ENCODE measurements at places on chromosomes 11 and 22.

GRCh38 chr11:39462506-39462905 is 1996.9 kb downstream of the LRRC4C start:
- DNase-seq = no peak

GRCh38 chr11:123061403-123062157 is at the start of gene HSPA8:
Gene HSPA8, minus strand, starts transcription at chr11:123062136. Its CDS starts 812 bp downstream, at chr11:123061324.
- peak; percentile 85 for DNase-seq

DNA sequence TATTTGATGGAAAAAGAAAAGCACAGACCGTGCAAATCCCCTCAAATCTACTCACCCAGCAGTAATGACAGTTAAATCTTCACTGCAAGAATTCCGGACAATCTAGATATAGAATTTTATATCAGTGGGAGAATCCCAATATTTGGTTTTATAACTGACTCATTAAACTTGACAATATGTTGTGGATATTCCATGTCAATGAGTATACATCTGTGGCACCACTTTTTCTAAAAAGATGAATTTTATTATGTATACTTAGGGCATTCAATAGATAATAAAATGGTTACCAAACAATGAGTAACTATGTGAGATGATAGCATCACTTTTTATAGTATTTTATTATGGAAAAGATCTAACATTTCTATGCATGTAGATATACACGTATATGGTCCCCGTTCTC is 79.9 kb downstream of the OSBP2 start:
- DNase-seq = no peak

DNA sequence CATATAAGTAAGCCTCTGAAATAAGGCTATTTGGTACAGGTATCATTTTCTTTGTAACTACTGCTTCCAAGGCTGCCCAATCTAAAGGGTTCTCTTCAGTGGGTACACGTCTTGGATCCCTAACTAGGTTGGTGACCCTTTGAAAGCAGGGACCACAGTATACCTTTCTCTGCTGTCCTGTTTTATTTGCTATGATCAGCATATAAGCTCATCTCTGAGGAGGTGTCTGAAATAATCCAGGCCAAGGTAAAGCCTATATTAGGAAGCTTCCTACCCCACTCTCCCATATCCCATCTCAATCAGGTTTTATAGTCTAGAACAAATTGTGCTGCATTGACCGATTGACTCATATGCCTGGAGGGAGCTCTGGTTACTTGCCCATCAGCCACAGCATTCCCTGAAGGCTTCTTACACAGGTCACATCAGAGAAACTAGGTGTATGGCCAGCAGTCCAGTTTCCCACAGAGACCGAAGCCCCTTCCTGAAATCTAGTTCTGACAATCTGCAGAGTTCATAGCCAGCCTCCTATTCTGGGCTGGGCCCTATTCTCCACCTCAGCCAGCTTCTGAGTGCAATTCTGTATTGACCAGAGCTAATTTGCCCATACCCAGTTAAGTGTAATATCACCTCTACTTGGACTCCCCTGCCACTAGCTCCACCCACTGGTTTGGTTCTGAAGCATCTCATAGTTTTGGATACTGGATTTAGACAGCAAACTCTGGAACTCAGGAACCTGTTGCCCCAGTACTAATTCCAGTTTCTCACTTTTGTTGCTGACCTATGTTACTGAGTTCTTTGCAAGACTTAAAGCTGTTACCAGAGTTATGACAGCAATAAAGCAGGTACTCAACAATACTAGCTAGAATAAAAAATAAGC is 62.1 kb upstream of the ARHGAP20 start:
- DNase-seq = no peak

GRCh38 chr22:39207141-39208012 is 37.4 kb downstream of the PDGFB start:
- peak; percentile 51 for DNase-seq

- DNase-seq = no peak
Measured at GRCh38 chr11:79025622-79026021, 415.2 kb downstream of the TENM4 start.

DNA sequence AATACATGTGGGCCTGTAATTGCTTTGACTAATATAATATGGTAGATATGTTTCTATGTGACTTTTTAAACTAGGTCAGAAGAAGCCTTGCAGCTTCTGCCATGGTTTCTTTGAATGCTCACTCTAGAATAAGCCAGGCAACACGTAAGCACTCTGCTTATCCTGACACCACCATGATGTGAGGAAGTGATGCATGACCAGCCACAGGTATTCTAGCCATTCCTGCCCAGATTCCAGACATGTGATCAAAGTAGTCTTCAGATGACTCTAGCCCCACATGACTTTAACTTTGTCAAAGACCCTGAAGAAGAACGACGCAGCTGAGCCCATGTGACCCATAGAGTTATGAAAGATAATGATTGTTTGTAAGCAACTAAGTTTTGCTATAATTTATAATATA is 276.1 kb upstream of the NCAM1 start:
- no peak for DNase-seq

DNA sequence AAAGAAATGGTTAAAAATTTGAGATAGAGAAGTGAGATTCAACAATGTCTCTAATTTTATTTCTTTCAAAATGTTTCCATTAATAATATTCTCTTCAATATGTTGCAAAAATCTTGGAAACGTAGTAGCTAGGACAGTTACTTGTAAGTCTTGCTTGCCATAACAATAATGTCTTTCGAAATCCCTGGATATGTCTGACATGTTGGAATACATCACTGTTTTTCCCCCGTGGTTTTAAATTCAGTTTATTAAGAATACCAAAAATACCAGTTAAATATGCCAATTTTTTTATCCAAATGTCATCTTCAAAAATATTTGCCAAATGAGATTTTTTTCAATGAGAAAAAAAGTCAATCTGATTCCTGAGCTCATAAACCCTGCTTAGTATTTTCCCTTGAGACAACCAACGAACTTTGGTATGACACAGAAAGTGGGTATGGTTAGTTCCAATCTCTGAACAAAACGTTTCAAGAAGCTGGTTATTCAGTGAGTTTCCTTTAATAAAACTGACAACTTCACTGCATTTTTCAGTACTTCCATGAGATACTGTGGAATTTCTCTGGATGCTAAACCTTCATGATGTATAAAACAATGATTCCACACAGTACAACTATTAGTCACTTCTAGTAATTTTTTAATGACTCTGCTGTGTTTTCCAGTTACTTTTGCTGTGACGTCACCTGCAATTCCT is 36.7 kb upstream of the AMPD3 start:
- no peak for DNase-seq

DNA sequence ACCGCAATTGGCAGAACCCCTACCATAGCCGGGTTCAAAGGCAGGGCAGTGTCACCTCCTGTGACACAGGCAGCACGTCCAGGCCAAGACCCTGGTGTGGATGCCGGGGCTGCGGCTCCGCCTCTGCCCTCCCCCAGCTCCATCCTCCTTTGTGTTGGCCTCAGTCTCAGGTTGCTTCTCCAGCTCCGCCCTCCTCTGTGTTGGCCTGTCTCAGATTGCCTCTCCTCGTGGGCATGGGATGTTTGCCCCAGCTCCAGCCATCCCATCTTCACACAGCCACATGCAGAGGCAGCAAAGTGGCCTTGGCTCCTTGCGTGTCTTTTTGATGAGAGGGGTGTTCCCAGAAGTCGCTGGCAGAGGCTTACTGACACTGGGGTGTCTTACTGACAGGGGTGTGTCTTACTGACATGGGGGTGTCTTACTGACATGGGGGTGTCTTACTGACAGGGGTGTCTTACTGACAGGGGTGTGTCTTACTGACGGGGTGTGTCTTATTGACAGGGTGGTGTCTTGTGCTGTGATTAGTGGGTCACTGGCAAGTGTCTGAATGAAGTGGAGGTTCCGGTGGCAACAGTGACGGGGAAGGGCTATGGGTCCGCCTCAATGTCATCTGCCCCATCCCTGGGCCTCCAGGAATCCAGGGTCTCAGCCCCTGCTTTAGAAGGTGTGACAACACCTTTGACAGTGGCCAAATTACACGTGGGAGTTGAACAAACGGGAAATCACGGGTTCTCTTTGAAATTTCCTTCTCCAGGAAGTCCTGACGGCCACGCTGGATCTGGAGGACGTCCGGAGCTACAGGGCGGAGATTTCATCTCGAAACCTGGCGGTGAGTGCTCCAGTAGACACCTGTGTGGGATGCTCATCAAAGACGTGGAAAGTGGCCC is 24.9 kb downstream of the NADSYN1 start:
- DNase-seq = no peak

DNA sequence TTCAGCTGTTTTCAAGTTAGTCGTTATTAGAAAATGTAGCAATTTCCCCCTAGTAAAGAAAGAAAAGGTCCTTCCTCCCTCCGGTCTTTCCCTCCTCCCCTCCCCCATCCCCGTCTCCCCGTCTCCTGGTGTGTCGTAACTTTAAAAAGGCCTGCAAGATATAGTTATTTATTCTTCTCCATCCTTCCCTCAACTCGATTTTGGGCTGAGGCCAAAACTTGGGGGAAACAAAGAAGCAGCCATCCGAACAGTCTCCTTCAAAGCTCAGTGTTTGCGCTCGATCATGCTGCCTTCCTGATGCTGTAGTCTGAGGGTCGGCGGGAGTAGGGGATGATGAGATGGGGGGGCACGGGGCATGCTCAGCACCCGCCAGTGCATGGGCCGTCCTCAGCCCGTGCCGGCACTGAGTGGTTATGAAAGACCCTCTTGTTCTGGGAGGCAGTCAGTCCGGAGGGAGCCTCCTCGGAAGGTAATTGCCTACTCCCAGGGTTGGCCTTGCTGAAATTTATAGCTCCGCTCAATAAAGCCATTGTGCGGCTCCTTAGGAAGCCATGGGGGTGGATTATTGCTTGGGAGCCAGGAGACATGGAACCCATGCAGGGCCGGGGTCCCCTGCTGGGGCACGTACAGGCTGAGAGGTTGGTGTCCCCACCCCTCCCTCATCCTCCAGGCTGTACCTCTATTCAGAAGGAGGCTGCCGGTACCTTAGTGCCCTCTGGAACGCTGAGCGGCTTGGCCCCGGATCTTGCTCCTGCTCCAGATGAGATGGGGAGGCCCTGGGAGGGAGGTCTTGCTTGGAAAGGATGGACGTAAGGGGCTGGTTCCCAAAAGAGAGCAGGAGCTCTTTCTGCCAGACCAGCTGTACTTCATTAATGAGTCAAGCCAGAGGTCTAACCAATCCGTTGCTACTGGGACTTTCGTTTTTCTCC is 212.7 kb upstream of the CADM1 start:
- no peak for DNase-seq

- DNase-seq = peak; percentile 95
Measured at GRCh38 chr11:3043315-3043871, 13.8 kb downstream of the CARS1 start.

GRCh38 chr11:32105871-32106560 is 15.1 kb downstream of the RCN1 start:
- no peak for DNase-seq

GRCh38 chr11:119741369-119742262 is 12.6 kb upstream of the NECTIN1 start:
- DNase-seq = no peak

DNA sequence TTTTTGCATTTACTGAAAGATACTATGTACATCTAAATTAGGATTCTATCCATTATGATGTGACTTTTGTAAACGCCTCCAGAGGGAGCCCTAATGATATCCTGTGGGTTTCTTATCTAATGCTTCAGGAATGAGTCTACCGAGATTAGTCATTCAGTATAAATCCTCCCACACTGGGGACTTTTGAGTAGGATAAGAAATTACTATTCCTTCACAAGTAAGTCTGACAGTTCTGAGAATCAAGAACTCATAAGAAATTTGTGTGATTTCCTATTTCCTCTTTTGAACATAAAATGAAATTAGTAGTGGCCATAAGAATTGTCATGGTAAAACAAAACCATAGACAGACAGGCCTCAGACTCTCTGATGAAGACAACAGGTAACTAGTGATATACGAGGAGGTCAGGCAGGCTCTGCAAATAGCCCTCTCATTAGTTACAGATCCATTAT is 10.0 kb upstream of the OR5M1 start:
- DNase-seq = no peak

GRCh38 chr11:100632941-100633452 is 54.1 kb upstream of the ARHGAP42 start:
- DNase-seq = no peak

GRCh38 chr11:67638535-67639437 is 777 bp downstream of the TBX10 start:
- DNase-seq = no peak

DNA sequence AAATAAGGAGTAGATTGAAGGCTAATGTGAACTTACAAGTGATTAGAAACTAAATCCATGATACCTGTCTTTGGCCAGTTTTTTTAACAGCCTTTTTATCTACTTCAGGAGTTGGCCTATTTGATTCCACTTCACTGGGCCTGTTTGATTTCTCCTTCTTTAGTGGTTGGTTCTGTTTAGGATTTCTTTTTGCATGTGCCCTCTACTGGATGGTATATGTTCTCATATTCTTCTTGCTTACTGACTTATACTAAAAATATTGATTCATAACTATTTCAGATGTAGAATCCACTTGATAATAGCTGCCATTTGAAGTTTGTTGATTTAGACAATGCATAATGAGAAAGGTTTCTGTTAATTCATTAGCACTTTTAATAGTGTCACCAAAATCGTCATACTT is 53.9 kb downstream of the USP47 start:
- no peak for DNase-seq

- DNase-seq = no peak
Measured at GRCh38 chr11:39461066-39461465, 1998.4 kb downstream of the LRRC4C start.

GRCh38 chr22:37178350-37179125 is 9.5 kb downstream of the C1QTNF6 start:
- no peak for DNase-seq

- DNase-seq = no peak
Measured at GRCh38 chr11:19646921-19647320, 65.7 kb upstream of the NAV2 start.

GRCh38 chr11:84412862-84413261 is 1126.7 kb upstream of the CCDC90B start:
- no peak for DNase-seq

DNA sequence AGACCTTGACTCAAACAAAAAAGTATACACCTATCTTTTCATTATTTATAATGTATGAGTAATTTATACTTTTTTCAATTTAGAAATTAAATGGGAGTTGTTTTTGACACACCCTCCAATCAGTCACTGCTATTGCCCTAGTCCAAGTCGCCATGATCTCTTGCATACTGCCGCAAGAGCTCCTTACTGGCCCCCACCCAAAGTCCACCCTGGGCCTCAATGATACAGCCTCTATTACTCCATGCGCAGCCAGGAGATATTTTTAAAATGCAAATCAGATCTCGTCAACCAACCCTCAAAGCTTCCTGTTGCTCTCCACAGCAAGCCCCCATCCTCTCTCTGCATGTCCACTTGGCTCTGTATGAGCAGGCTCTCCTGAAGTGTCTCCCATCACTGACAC is 12.8 kb upstream of the LMO1 start:
- DNase-seq = no peak
